ENCODE measurements at places on chromosomes 5 and 9.

GRCh38 chr5:103569313-103570060 is 6.9 kb upstream of the NUDT12 start:
- H3K27me3 ChIP-seq: no peaks in the 10 kb centered on the region
- DNase-seq: no peak
- no peak overlapping the region for H3K27ac ChIP-seq
- no peaks in the 10 kb centered on the region for H3K4me1 ChIP-seq
- H3K4me3 ChIP-seq: no peak overlapping the region

GRCh38 chr9:83671451-83671850 is 36.3 kb downstream of the UBQLN1 start:
- H3K36me3 ChIP-seq: peaks cover 48% of the 10 kb centered on the region
- no peaks in the 10 kb centered on the region for H3K4me1 ChIP-seq
- no peak for DNase-seq
- no peak overlapping the region for H3K27ac ChIP-seq
- H3K4me3 ChIP-seq: no peak overlapping the region
- no peaks in the 10 kb centered on the region for H3K27me3 ChIP-seq

DNA sequence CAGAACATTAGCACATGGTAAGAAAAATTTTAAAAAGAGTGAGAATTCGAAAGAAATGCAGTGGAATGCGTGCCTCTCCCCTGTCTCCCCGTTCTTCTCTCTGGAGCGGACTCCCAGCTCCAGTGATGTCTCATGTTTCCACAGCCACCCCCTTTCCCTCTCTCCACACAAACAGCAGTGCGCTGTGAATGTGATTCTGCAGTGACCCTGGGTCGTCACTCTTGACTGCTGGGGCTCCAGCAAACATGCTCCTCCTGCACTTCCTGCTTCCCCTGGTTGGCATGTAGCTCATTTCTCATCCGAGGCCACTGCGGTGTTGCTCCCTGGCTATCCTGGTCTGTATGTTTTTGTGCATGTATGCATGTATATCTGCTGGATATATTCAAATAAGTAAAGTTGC is 13.3 kb downstream of the PHF2 start:
- no peaks in the 10 kb centered on the region for H3K27me3 ChIP-seq
- H3K36me3 ChIP-seq: no peaks in the 10 kb centered on the region
- H3K4me1 ChIP-seq: peaks cover 8% of the 10 kb centered on the region
- DNase-seq: no peak
- H3K4me3 ChIP-seq: no peak overlapping the region

GRCh38 chr5:151495320-151495719 is 47.9 kb downstream of the SLC36A1 start:
- no peaks in the 10 kb centered on the region for H3K27me3 ChIP-seq
- no peak overlapping the region for H3K4me3 ChIP-seq
- no peaks in the 10 kb centered on the region for H3K4me1 ChIP-seq
- no peaks in the 10 kb centered on the region for H3K36me3 ChIP-seq
- DNase-seq: no peak
- H3K27ac ChIP-seq: no peak overlapping the region

GRCh38 chr5:97909541-97909940 is 726.5 kb upstream of the RIOK2 start:
- H3K27me3 ChIP-seq: no peaks in the 10 kb centered on the region
- H3K27ac ChIP-seq: no peak overlapping the region
- DNase-seq: no peak
- no peaks in the 10 kb centered on the region for H3K36me3 ChIP-seq
- no peak overlapping the region for H3K4me3 ChIP-seq

DNA sequence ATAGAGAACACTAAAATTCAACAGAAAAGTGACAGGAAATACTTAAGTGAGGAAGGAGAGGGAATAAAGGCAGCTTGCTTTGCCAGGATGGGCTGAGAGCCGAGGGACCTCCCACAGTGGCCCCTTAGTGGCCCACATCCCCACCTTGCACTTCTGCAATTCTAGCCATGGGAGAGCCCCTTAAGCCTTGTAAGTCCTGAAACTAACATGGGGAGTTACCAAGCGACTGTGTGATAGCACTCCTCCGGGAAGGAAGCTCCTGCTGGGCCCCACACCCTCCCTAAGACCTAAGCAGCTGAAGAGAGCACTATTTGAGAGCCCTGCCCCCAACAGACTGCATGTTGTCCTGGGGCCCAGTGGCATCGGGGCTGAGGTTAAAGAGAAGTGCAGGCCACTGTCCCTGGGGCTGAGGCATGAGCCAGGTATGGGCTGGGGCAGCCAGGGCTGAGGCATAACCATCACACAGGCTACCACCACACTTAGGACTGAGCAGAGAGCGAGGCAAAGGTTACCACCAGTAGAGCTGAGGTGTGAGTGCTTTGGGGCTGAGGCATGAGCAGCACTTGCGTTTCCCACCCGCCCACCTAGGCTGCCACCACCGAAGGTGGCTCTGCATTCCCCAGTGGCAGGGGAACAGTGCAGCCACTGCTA is 301.8 kb upstream of the TRPC7 start:
- H3K27ac ChIP-seq: no peak overlapping the region
- no peak for DNase-seq
- no peaks in the 10 kb centered on the region for H3K27me3 ChIP-seq
- H3K4me1 ChIP-seq: no peaks in the 10 kb centered on the region
- no peaks in the 10 kb centered on the region for H3K36me3 ChIP-seq
- no peak overlapping the region for H3K4me3 ChIP-seq

- DNase-seq: no peak
- no peaks in the 10 kb centered on the region for H3K4me1 ChIP-seq
- no peaks in the 10 kb centered on the region for H3K27me3 ChIP-seq
- H3K36me3 ChIP-seq: no peaks in the 10 kb centered on the region
- H3K27ac ChIP-seq: no peak overlapping the region
- no peak overlapping the region for H3K4me3 ChIP-seq
Measured at GRCh38 chr5:58641533-58641932, 58.7 kb downstream of the RAB3C start.

DNA sequence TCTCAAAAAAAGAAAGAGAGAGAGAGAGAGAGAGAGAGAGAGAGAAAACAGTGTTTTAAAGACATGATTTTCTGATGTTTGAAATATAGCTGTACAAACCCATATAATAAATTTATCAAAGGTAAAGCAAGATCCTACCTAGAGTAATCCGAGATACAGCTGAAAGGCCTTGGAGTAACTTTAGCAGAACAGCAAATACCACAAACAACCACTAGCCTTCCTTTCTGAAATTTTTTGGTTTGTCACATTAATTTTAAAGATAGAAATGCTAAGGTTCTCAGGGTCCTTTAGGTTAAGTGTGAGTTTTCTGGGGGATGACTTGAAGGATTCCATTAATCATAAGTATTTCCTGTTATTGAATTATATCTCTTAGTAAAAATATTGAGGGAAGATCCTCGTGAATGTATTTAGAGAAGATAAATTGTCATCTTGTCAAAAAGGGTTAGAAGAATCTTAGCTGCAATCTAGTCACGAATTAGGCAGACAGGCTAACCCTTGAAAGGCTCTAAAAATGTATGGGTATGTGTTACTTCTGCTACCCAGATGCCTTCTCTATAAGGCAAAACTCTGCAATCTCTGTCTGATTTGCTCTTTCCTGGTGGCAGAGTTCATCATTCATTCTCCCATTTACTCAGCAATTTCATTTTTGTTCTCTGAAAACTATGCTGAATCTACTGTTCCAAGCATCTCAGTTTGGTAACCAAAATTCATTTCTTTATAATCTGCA is 27.3 kb downstream of the F2RL2 start:
- no peaks in the 10 kb centered on the region for H3K27me3 ChIP-seq
- no peak overlapping the region for H3K27ac ChIP-seq
- H3K36me3 ChIP-seq: peaks cover 46% of the 10 kb centered on the region
- H3K4me3 ChIP-seq: no peak overlapping the region
- no peaks in the 10 kb centered on the region for H3K4me1 ChIP-seq

DNA sequence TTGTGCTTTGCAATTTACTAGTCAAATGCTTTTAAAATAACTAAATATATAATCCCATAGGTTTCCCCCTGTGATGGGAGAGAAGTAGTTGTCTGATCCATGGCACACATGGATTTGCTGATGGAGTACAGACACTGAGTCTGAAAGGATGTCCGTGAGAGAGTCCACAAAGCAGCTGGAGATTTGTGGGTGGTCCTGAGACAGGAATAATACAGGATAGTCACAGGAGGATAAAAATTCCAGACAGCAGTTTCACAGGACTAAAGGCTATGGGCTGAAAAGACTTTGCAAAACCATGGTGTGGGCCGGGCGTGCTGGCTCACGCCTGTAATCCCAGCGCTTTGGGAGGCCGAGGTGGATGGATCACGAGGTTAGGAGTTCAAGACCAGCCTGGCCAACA is 58.7 kb upstream of the ZFR start:
- no peaks in the 10 kb centered on the region for H3K27me3 ChIP-seq
- H3K4me1 ChIP-seq: peaks cover 9% of the 10 kb centered on the region
- no peak overlapping the region for H3K4me3 ChIP-seq
- no peaks in the 10 kb centered on the region for H3K36me3 ChIP-seq
- no peak for DNase-seq

DNA sequence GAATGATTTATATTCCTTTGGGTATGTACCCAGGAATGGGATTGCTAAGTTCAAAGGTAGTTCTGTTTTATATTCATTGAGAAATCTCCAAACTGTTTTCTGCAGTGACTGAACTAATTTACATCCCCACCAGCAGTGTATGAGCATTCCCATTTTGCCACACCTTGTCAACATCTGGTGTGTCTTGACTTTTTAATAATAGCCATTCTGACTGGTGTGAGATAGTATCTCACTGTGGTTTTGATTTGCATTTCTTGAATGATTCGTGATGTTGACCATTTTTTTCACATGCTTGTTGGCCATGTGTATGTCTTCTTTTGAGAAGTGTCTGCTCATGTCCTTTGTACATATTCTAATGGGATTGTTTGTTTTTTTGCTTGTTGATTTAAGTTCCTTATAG is 421.5 kb downstream of the KIAA0825 start:
- no peak overlapping the region for H3K4me3 ChIP-seq
- H3K4me1 ChIP-seq: no peaks in the 10 kb centered on the region
- DNase-seq: no peak
- no peaks in the 10 kb centered on the region for H3K36me3 ChIP-seq
- H3K27ac ChIP-seq: no peak overlapping the region
- no peaks in the 10 kb centered on the region for H3K27me3 ChIP-seq

GRCh38 chr5:137440795-137441194 is 58.3 kb downstream of the SPOCK1 start:
- no peak for DNase-seq
- no peaks in the 10 kb centered on the region for H3K36me3 ChIP-seq
- H3K27me3 ChIP-seq: no peaks in the 10 kb centered on the region
- no peaks in the 10 kb centered on the region for H3K4me1 ChIP-seq
- H3K4me3 ChIP-seq: no peak overlapping the region

- H3K4me1 ChIP-seq: no peaks in the 10 kb centered on the region
- no peaks in the 10 kb centered on the region for H3K27me3 ChIP-seq
- no peak overlapping the region for H3K27ac ChIP-seq
- no peak for DNase-seq
- H3K4me3 ChIP-seq: no peak overlapping the region
Measured at GRCh38 chr9:37989701-37990100, 79.3 kb downstream of the SHB start.

- DNase-seq: no peak
- H3K27me3 ChIP-seq: no peaks in the 10 kb centered on the region
- H3K4me3 ChIP-seq: no peak overlapping the region
Measured at GRCh38 chr9:133632806-133633680, 3.1 kb upstream of the DBH start.

DNA sequence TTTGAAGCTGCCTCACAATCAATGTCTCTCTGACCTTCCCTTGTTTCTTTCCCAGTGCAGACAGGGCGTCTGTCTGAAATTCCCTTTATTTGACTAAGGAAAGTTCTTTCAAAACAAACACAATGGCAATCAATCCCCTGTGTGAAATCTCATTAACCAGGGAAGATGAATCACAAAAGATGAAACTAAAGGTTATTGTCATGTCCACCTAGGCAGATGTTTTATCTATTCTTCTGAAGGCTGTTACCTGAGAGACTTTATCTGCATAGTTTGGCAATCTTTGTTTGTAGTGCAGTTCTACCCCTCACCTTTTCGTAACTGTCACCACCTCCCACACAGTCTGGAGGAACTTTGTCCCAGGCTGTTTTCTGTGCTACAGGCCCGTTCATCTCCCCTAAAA is 217.5 kb upstream of the RIOK2 start:
- no peaks in the 10 kb centered on the region for H3K36me3 ChIP-seq
- no peak for DNase-seq
- H3K4me1 ChIP-seq: no peaks in the 10 kb centered on the region
- H3K27me3 ChIP-seq: no peaks in the 10 kb centered on the region
- no peak overlapping the region for H3K27ac ChIP-seq
